Cardiac fibroblast (primary cell): ENCODE measurements at places on chromosomes 2 and 18.

DNA sequence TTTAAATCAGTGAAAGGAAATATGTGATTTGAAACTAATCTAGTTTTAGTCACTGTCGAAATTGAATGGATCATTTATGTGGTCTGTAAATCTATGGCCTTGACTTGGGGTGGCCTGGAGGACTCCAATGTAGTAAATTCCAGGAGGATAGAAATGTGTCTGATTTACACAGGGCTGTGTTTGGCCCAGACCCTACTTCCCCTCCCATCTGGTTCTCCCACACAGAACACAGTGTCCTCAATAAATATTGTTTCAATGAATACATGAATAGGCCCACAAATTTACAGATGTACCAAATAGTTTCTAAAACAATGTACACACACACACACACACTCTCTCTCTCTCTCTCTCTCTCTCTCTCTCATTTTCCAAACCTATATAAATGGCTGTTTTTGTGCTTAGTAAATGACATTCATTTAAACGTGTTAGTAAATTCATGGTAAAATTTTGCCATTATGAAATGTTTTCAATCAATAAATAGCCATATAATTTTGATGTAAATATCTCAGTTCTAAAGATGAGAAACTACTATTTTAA lies 1.9 kb downstream of the CCDC68 start:
- DNase-seq = peak; percentile 26

DNA sequence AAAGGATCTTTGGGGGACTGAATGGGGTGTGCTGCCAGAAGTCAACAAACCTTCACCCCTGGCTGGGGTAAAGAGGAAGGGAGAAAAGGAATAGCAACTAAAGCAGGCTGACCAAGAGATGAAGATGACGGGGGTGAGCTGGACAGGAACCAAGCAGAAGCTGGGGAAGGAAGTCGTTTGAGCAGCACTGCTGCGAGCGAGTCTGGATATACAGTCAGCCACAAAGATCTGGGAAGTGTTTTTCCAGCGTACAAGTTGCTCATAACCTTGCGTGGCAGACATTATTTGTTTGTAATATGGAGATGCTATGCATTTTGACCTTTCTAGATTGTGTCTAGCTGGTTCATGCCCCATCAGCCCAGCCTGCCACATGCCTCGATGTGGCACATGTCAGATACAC lies 71.2 kb downstream of the EIF2AK3 start:
- no peak for DNase-seq

DNA sequence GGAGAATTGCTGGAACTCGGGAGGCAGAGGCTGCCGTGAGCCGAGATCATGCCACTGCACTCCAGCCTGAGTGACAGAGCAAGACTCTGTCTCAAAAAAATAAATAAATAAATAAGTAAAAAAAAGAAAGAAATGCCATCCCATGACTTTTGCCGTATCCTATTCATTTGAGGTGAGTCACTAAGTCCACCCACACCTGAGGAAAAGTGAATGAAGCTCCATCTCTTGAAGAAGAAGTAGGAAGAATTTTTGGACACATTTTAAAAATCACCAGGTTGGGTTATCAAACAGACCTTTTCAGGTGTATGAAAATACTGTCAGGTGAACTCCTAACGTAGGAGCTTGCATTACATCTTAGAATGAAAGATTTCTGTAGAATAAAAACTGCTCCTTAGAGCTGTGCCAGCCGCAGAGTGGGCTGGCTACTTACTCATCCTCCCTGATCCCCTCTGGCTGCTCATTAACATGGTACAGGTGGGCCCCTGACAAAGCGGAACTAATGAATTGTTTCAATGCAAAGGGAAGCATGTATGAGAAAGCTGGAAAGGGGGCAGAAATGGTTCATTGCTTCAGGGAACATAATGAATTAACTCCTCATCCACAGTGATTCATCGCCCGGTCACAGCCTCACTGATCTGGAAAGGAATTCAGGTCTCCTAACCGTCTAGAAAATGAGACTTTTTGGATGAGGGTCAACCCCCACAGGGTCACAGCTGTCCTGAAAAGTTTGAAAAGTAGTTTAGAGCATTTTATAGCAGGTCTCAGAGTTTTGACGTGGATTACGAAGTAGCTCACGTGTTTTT lies 191.4 kb downstream of the SPP2 start:
- DNase-seq = peak; percentile 87

- DNase-seq = no peak
Measured at GRCh38 chr2:50345701-50346591, 686.0 kb downstream of the NRXN1 start.

GRCh38 chr2:33275689-33276444 lies 200.6 kb upstream of the RASGRP3 start:
- peak; percentile 89 for DNase-seq

GRCh38 chr2:43701111-43701510 lies 24.9 kb upstream of the C1GALT1C1L start:
- no peak for DNase-seq

DNA sequence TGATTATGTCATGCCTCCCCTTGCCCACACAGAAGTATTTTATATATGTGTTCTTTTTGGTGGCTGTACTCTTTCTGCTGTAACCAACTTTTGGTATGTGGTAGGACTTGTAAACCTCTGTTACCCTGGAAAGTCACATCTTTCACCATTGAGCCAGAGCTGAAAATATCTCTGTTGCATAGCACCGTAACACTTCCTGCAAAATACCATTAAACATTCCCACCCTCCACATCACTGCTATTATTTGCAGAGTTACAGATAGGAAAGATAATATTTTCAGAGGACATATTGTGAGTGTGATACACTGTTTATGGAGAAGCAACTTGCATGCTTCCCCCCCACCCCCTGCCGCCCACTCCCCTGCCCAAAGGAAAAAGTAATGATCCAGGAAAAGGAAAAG lies 44.8 kb downstream of the CAB39 start:
- DNase-seq = peak; percentile 76
